ENCODE measurements at places on chromosomes 16 and 17.

DNA sequence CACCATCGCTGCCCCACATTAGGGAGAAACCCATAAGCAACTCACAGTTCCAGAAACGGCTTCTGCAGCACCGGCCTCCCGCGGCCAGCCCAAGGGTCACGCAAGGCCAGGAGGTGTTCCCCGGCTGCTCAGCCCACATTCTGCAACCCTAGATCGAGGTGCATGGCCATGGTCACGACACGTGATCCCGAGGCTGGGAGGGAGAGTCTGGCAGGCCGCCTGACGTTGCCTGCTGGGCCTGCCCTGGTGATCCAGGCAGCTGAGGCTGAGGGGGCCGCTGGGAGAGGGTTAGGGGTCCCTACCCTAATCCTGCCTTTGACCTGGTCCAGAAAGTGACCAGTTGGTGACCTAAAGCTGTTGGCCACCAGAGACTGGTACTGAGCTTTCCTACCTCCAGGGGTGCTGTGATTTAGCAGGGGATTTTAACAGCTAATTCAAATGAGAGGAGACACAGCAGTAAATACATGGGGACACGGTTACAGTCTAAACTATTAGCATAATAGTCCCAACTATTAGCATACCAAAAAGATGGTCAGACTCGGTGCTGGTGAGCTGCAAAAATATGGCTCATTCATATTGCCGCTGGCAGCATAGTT lies 97.4 kb upstream of the CIBAR2 start:
- no peak for DNase-seq

GRCh38 chr16:75378616-75379015 lies 54.7 kb downstream of the CFDP1 start:
- no peak for DNase-seq

- no peak for DNase-seq
Observed at GRCh38 chr16:85387731-85388295, 225.3 kb upstream of the GSE1 start.

- no peak for DNase-seq
Observed at GRCh38 chr16:1871974-1872635, at the start of gene MEIOB. Gene MEIOB (minus strand): TSS chr16:1872164. CDS start chr16:1868175, 3,989 bp downstream.

GRCh38 chr16:27400751-27401620 lies 988 bp upstream of the IL21R start:
- no peak for DNase-seq

- DNase-seq = no peak
Observed at GRCh38 chr16:49600536-49600935, 226.9 kb downstream of the C16orf78 start.

- no peak for DNase-seq
Observed at GRCh38 chr17:71477356-71477755, 643.5 kb upstream of the SOX9 start.

DNA sequence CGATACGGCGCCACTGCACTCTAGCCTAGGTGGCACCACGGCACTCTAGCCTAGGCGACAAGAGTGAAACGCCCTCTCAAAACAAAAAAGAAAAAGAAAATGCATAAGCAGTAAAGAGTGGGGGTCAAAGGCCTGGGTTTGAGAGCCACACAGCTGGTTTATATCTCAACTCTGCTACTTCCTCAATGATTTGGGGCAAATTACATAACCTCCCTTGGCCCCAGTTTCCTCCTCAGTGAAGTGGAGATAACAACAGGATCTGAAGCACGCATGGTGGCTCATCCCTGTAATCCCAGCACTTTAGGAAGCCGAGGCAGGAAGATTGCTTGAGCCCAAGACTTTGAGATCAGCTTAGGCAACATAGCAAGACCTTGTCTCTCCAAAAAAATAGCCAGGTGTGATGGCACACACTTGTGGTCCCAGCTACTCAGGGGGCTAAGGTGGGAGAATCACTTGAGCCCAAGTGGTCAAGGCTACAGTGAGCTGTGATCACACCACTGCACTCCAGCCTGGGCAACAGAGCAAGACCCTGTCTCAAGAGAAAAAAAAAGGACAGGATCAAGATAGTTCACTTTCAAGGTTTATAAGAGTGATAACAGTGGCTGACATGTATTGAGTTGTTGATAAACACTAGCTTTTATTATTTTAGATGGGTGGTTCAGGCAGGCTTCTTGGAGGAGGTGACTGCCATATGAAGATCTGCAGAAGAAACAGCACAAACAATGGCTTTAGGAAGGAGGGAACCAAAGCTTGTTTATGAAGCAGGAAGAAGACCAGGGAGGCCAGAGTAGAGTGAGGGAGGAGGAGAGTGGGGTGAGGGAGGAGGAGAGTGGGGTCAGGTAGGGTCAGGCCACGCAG lies 8.5 kb upstream of the COG1 start:
- DNase-seq = no peak

- DNase-seq = no peak
Observed at GRCh38 chr17:59783221-59784047, 76.0 kb downstream of the VMP1 start.

GRCh38 chr16:16100631-16101030 lies 122.7 kb downstream of the ABCC6 start:
- DNase-seq = no peak

DNA sequence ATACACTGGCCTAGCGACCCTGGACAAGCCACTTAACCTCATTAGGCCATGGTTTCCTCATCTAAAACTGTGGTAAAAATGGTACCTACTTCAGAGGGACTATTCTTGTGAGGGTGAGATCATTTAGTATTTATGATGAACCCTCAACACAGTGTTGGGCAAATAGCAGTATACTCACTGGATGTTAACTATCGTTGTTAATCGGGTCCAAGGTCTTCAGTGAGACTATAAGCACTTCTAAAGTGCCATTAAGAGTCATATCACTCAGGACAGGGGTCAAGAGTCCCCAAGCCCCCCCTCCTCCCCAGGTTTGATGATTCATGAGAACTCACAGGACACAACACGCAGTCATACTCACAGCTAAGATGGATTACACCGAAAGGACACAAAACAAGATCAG lies 11.0 kb downstream of the TK2 start:
- no peak for DNase-seq

GRCh38 chr16:67873435-67874370 lies 851 bp downstream of the EDC4 start:
- no peak for DNase-seq

DNA sequence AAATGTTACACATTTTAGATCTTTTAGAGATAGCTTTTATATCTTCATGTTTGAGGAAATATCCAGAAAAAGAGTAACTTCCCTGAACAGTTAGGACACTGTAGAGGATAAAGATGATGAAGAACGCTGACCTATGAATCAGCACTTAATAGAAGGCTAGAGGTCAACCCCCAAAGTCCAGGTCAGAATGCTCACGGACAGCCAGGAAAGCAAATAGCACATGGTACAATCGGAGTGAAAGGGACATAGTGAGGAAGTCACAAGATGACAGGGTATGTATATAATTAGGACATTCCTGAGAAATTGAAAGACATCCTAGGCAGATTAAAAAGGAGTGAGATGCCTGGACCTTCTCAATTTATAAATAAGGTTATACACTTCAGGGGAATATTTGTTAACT lies 55.1 kb upstream of the CNTNAP4 start:
- DNase-seq = no peak

- DNase-seq = no peak
Observed at GRCh38 chr16:69905171-69905555, 46.0 kb upstream of the CLEC18A start.

- no peak for DNase-seq
Observed at GRCh38 chr16:89956505-89957215, 8.1 kb downstream of the DEF8 start.

Data from NCI-H446 (cell line).